ENCODE measurements at places on chromosomes 3 and 15.

DNA sequence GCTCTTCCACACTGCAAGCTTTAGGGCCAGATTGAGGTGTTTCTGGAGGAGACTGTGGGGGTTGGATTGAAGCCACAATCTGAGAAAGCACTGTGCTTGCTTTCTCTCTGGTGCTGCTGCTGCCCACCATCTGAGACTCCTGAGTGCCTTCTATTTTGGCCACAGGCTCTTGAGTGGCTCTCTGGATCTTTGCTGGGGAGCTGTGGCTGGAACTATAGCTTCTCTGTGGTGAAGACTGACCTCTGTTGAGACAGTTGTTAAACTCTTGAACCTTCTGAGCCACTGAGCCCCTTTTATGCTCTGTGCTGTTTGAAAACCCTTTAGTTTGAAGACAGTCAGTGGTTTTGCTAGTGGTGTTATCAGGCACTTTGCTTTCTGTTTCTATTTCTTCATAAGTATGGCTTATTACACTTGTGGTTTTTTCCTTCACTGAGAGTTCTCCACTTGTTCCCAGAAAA, 108.7 kb upstream of the TSPAN3 start:
- DNase-seq, result no peak

DNA sequence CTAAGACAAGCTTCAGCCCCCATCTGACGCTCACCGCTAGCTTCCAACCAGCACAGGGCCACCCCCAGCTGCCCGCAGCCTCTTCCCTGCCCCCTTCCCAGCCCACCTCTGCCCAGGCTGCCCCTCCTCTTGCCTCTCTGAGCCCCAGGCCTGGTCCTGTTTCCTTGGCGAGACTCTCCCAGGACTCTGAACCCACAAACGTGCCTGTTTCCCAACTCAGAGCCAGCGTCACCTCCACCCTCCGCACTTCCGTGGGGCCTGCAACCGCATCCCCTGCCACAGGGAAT, 35.0 kb downstream of the ZXDC start:
- DNase-seq, result no peak

GRCh38 chr3:128232376-128233178, 79.3 kb downstream of the EEFSEC start:
- DNase-seq, result no peak

GRCh38 chr3:189637750-189638149, 6.6 kb downstream of the TP63 start:
- no peak for DNase-seq

DNA sequence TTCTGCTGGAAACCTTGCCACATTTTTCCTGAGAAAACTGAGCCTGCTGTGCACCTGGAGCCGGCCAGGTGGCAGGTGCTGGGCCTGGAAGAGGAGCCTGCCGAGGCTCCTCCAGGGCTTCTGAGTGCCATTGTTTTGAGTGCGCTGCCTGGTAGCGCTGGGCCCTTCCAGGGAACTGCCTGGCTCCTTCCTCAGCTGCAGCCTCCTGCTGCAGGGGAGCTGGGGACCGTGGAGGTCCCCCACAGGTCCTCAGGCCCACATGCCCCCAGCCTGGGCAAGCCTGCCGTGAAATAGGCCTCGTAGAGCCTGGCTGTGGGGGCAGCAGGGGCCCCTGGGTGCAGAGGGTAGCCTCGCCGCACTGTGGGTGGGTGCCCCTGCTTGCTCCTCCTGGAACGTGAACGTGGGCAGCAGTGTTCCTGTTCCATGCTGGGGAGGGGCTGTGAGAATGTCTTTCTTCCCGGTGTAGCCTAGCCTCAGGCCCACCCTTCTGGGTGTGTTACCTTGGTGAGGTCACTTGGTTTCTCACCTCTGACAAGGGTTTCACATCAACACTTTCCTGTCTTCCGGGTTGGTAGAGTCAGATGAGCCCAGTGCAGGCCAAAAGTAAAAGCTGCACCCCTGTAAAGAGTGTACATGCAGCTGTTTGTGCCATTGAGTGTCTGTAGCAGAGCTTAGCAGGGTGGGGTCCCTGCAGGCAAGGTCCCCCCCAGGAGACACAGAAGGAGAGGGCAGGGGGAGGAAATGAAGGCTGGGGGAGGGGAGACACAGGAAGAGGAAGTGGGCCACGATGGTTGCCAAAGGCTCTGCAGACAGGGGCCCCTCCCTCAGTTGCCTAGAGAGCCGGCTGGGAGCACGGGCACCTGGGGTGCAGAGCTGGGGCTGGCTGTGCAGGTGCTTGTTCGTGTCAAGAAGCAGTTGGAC, 34.5 kb downstream of the KLF13 start:
- DNase-seq, result no peak

Data from HS-5 (cell line).